ENCODE measurements at places on chromosomes 11 and 22.

DNA sequence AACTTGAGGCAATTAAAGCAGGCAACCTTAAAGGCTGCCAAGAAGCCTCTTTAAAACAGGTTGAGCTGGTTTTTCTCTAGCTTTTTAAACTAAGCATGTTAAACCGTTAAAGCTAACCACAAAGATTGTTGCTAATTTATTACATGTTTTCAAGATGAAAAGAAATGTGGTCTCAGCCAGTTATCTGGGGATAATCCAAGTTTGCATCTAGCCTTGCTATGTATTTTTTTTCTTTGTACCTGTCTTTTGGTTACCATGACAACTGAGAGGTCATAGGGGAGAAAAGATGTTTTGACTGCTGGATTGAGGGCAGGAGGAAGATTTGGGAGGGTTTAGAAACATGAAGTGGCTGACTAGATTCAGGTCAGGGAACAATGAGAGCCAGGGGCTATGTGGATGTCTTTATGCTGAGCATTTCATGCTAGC lies 19.2 kb upstream of the PGM2L1 start:
- no peaks in the 10 kb centered on the region for H3K36me3 ChIP-seq
- no peak overlapping the region for H3K4me3 ChIP-seq
- no peaks in the 10 kb centered on the region for H3K27me3 ChIP-seq

- H3K4me1 ChIP-seq, result peaks cover 6% of the 10 kb centered on the region
- H3K4me3 ChIP-seq, result no peak overlapping the region
- H3K27ac ChIP-seq, result no peak overlapping the region
- no peak for DNase-seq
- peaks cover 2% of the 10 kb centered on the region for H3K27me3 ChIP-seq
Observed at GRCh38 chr11:1053121-1053901, 16.8 kb upstream of the MUC6 start.

- no peaks in the 10 kb centered on the region for H3K36me3 ChIP-seq
- H3K27me3 ChIP-seq, result no peaks in the 10 kb centered on the region
- H3K4me1 ChIP-seq, result no peaks in the 10 kb centered on the region
- no peak overlapping the region for H3K4me3 ChIP-seq
- no peak for DNase-seq
Observed at GRCh38 chr11:876545-876944, 33.9 kb downstream of the TSPAN4 start.

- no peaks in the 10 kb centered on the region for H3K27me3 ChIP-seq
- no peak for DNase-seq
- H3K36me3 ChIP-seq, result no peaks in the 10 kb centered on the region
- H3K4me3 ChIP-seq, result no peak overlapping the region
- H3K4me1 ChIP-seq, result peaks cover 11% of the 10 kb centered on the region
Observed at GRCh38 chr11:7531011-7531410, 17.2 kb downstream of the PPFIBP2 start.

- peaks cover 20% of the 10 kb centered on the region for H3K4me1 ChIP-seq
- no peak overlapping the region for H3K4me3 ChIP-seq
- no peaks in the 10 kb centered on the region for H3K27me3 ChIP-seq
- no peak overlapping the region for H3K27ac ChIP-seq
Observed at GRCh38 chr11:61951484-61952135, 1.5 kb downstream of the BEST1 start.

GRCh38 chr22:31826443-31826842 lies 72.6 kb downstream of the DEPDC5 start:
- H3K27ac ChIP-seq, result no peak overlapping the region
- H3K4me3 ChIP-seq, result no peak overlapping the region
- no peaks in the 10 kb centered on the region for H3K27me3 ChIP-seq
- no peaks in the 10 kb centered on the region for H3K36me3 ChIP-seq

GRCh38 chr22:33401291-33401690 lies 343.1 kb upstream of the SYN3 start:
- no peak overlapping the region for H3K27ac ChIP-seq
- no peaks in the 10 kb centered on the region for H3K36me3 ChIP-seq
- H3K4me3 ChIP-seq, result no peak overlapping the region
- no peaks in the 10 kb centered on the region for H3K27me3 ChIP-seq
- no peak for DNase-seq

- H3K27ac ChIP-seq, result no peak overlapping the region
- no peaks in the 10 kb centered on the region for H3K27me3 ChIP-seq
- DNase-seq, result no peak
- H3K4me3 ChIP-seq, result no peak overlapping the region
Observed at GRCh38 chr11:36077886-36078685, 134.2 kb downstream of the LDLRAD3 start.

GRCh38 chr11:69664103-69664775 lies 10.9 kb downstream of the LTO1 start:
- H3K36me3 ChIP-seq, result no peaks in the 10 kb centered on the region
- H3K4me3 ChIP-seq, result no peak overlapping the region
- peaks cover 5% of the 10 kb centered on the region for H3K4me1 ChIP-seq
- no peak for DNase-seq
- no peak overlapping the region for H3K27ac ChIP-seq

DNA sequence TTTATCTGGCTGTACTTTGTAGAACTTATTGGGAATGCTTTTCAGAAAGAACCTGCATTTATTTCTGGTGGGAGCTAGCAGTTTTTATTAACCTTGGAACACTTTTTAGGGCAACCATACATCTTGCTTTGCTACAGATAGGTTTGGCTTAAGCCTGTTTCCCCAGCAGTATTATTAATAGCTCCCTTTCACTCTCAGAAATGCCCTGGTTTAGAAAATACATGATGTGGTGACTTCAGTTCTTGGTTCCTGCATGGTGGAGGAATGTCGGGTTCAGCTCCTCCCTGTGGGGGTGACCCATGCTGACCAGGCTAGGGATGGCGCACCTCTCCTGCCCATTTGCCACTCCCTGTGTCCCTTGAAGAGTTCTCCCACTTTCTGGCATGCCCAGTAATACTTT lies 28.2 kb downstream of the ZBED4 start:
- H3K4me3 ChIP-seq, result no peak overlapping the region
- no peaks in the 10 kb centered on the region for H3K27me3 ChIP-seq
- H3K27ac ChIP-seq, result no peak overlapping the region
- no peak for DNase-seq
- no peaks in the 10 kb centered on the region for H3K36me3 ChIP-seq

DNA sequence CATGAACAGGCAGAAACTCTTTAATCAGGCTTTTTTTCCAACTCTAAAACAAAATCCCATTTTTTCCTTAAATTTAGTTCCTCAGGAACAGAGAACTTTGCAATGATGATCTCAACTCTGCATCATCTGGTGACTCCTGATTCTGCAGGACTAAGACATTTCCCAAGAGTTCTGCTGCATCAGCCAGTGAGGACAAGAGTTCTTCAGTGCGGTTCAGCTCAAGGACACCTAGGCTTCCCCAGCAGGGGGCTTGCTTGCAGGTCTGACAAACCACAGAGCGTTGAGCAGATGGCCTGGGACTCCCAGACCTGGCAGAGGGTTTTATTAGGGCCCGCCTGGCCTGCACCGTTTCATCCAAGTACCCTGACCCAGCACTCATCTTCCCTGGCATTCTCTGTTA lies 6.4 kb downstream of the CDCA5 start:
- H3K27me3 ChIP-seq, result no peaks in the 10 kb centered on the region
- no peak overlapping the region for H3K4me3 ChIP-seq
- DNase-seq, result no peak
- H3K36me3 ChIP-seq, result no peaks in the 10 kb centered on the region

GRCh38 chr22:40220316-40221054 lies 42.8 kb downstream of the TNRC6B start:
- no peaks in the 10 kb centered on the region for H3K27me3 ChIP-seq
- peaks cover 29% of the 10 kb centered on the region for H3K4me1 ChIP-seq
- no peaks in the 10 kb centered on the region for H3K36me3 ChIP-seq
- H3K4me3 ChIP-seq, result no peak overlapping the region
- H3K27ac ChIP-seq, result peak overlapping the region; percentile 80

GRCh38 chr22:47337161-47337621 lies 574.7 kb downstream of the TBC1D22A start:
- H3K36me3 ChIP-seq, result no peaks in the 10 kb centered on the region
- H3K27ac ChIP-seq, result no peak overlapping the region
- no peaks in the 10 kb centered on the region for H3K4me1 ChIP-seq
- no peak for DNase-seq
- H3K4me3 ChIP-seq, result no peak overlapping the region

- no peaks in the 10 kb centered on the region for H3K4me1 ChIP-seq
- H3K27ac ChIP-seq, result no peak overlapping the region
- no peak overlapping the region for H3K4me3 ChIP-seq
- H3K36me3 ChIP-seq, result no peaks in the 10 kb centered on the region
- H3K27me3 ChIP-seq, result no peaks in the 10 kb centered on the region
Observed at GRCh38 chr11:44464741-44465140, 100.7 kb upstream of the CD82 start.

- H3K4me3 ChIP-seq, result no peak overlapping the region
- DNase-seq, result no peak
- H3K27ac ChIP-seq, result no peak overlapping the region
Observed at GRCh38 chr11:20973940-20974559, 304.7 kb downstream of the NELL1 start.

- H3K4me1 ChIP-seq, result no peaks in the 10 kb centered on the region
- no peak for DNase-seq
- no peak overlapping the region for H3K4me3 ChIP-seq
- no peaks in the 10 kb centered on the region for H3K36me3 ChIP-seq
Observed at GRCh38 chr11:17129003-17129402, 51.5 kb upstream of the RPS13 start.

DNA sequence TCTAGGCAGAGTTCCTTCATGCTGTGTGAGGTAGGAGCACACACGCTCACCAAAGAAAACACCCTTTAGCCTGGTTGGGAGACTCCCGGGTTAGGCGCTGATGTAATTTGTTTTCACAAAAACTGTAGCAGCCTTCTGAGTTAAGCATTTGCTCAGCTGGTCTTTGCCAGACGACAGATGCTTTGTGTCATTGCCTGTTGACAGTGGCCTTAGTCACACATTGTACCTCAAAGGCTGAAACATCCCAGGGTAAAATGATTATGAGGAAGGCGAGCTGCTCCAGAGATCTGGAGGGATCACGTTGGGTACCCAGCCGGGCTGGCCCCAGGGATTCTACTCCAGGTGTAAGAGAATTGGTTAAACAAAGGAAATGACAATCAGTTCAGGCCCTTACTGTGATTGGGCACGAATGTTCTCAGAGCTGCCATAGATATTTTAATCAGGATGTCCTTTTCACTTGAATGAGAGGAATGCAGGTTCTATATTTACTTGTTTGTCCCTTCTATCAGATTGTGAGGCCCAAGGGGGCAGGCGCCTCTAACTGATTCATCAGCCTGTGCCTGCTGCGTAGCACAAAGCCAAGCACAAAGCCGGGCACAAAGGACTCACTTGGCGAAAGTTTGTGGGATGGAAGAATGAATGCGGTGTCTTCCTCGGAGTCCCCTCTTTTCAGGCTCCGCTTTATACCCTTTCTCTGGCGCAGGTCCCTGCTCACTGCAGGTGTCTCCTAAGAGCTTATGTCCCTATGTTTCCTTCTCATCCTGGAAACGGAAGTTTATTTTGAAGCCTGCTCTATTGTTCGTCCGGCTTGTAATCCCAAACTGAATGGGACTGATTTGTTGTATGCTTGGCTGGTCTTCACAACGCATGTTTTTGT lies 47.1 kb downstream of the ADM start:
- DNase-seq, result peak; percentile 79
- no peak overlapping the region for H3K4me3 ChIP-seq
- no peaks in the 10 kb centered on the region for H3K27me3 ChIP-seq
- H3K27ac ChIP-seq, result peak overlapping the region; percentile 71
- H3K36me3 ChIP-seq, result no peaks in the 10 kb centered on the region

- H3K4me1 ChIP-seq, result no peaks in the 10 kb centered on the region
- H3K27me3 ChIP-seq, result no peaks in the 10 kb centered on the region
- DNase-seq, result no peak
Observed at GRCh38 chr11:80118073-80118472, 677.2 kb upstream of the TENM4 start.

DNA sequence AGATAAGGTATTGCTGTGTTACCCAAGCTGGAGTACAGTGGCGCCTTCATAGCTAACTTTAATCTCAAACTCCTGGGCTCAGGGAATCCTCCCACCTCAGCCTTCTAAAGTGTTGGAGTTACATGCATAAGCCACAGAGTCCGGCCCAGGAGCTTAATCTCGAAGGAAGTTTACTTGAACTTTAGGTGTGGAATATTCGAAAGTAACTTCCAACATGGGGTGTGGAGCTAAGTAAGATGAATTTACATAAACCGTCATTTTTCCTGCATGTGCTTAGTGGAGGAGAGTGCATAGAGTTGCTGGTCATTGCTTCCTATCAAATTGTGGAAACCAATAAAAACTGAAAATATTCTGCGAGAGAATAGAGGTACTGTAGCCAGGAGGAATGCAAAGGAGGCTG lies 1.5 kb downstream of the ATG13 start:
- no peaks in the 10 kb centered on the region for H3K36me3 ChIP-seq
- no peak overlapping the region for H3K27ac ChIP-seq
- H3K27me3 ChIP-seq, result no peaks in the 10 kb centered on the region
- peak overlapping the region; percentile 60 for H3K4me3 ChIP-seq
- peaks cover 14% of the 10 kb centered on the region for H3K4me1 ChIP-seq

DNA sequence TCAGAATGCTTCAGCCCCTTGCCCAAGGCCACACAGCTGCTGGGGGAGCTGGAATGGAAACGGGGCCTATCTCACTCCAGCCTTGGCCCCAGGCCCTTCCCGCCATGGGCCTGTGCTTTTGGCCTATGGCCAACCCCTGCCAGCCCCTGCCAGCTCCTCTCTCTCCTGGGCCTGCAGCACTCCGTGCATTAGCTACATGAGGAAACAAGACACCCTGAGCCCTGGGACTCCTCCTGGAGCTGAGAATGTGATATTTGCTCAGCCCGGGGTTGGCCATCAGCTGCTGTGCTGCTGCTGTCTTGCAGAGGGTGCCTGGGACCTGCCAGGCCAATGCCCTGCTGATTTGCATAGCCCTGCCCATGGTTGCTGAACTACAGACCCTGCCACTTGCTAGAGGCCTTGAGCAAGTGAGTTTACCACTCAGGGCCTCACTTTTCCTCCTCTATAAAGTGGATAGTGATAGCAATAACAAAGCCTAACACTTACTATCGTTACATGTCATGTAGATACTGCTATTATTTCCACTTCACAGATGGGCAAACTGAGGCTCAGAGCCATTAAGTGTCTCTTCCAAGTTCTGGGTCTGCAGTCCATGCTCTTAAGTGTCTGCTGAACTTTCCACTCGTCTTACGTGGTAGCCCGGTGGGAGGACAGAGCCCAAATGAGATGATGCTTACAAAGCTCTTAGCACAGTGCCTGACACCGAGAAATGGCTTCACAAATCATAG lies 99.6 kb downstream of the KIAA1671 start:
- H3K4me1 ChIP-seq, result peaks cover 27% of the 10 kb centered on the region
- H3K4me3 ChIP-seq, result no peak overlapping the region
- peak overlapping the region; percentile 92 for H3K27ac ChIP-seq
- H3K27me3 ChIP-seq, result no peaks in the 10 kb centered on the region

All from hepatocyte (in vitro differentiated cells).